ENCODE measurements at places on chromosomes 1 and 21.

DNA sequence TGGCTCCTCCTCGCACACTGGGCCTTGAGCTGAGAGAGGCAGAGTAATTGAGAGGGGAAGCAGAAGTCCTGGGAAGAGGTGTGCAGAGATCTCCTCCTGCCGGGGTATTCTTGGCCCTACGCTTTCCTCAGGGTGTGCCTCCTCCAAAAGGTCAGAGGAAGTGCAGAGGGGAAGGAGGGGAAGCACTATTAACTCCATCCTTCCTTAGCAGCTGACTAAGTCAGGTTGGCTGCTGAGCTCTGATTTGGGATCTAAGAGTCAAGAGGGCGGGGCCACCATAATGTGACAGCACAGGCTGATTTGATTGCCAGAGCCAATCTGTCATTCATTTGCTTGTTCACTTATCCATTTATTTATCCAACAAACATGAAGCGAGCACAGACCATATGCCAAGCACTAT, 12.3 kb downstream of the ATP2B4 start:
- DNase-seq, result no peak

DNA sequence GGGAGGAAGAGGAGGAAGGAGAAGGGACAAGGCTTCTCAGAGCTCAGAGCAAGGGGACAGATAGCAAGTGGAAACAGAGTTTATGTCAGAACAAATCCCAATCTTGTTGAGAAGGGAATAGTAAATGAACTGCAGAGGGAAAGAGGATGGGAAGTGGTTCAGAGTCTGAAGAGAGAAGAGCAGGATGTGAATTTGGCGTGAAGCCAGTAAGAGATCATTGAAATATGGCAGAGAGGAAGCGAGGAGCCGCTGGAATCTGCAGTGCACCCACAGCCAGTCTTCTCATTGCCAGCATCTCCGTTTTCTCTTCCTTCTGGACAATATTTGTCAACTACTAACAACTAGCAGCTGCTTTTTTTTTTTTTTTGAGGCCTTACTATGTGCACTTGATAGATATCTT, 19.1 kb downstream of the OLFML3 start:
- no peak for DNase-seq

DNA sequence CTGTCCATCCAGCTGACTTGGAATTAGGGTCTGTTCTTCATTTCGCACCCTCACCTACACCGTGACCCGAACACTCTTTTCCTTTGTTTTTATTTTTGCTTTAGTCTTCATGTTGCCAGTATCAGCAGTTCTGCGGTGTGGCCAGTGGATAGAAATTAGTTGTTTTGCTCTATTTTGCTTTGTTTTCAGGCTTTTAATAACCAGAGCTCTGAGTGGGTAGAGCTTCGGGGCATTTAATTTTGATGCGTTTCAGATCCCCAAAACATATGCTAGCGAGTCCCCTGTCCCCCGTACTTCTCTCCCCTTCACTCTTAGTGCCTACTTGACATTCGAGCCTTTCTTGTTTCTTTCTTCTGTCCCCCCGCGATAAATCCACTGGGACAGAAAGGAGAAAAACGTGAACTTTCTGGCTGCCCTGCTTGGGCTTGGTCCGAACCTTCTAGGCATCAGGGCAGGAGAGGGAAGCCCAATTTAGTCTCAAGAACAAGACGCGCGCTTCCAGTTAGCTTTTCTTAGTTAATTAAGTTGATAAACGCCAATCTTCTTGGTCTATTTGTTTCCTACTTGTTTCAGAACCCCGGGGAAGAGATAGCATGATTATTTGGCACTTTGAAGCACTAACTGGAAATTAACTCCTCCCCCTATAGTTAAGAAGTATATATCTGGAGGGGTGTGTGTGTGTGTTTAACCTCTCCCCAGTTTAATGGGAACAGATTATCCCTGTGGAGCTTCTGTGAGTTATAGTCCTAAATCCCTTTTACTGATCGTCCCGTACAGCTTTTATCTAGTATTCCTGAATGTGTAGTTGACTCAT, 839 bp downstream of the SWT1 start:
- DNase-seq, result no peak

GRCh38 chr1:35122311-35122710, 43.1 kb downstream of the ZMYM1 start:
- DNase-seq, result no peak

- DNase-seq, result no peak
These were observed 107.3 kb downstream of the NMNAT2 start for GRCh38 chr1:183310753-183311479.

GRCh38 chr1:203666609-203667008, 40.0 kb downstream of the ATP2B4 start:
- no peak for DNase-seq

DNA sequence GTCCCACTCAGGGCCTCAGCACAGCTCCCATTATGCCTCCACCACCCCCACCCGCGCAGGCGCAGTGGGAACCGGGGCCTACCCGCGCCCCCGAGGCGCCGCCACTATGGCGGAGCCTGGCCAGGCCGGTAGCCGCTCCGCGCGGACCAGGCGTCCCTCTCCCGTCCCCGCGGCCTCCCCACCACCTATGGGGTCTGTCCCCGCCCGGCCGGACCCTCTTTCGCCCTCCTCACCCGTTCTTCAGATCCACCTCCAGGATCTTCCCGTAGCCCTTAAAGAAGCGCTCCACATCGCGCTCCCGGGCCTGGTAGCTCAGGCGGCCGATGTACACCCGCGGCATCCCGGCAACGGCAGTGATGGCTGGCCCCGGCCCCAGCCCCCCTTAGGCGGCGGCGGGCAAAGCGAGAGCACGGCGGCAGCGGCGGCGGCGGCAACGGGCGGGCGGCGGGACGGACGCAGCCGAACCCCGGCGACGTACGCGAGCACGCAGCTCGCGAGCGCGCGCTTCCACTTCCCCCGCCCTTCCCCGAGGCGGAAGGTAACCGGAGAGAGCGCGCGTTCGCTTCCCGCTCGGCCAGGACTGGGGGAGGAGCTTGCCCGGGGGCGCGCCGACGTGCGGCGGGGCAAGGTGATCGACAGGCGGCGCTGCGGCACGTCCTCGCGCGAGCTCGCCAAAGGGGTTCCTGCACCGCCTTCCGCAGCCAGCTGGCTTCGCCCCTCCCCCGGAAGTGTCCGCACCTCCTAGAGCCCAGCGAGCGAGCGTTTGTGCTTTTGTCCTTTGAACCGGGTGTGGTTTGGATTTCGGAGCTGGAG, at the start of gene SRSF4:
Gene SRSF4, minus strand, starts transcription at position 488 of the 813 bp plus-strand sequence. Its CDS starts 148 bp downstream, at position 340.
- peak; percentile 96 for DNase-seq

DNA sequence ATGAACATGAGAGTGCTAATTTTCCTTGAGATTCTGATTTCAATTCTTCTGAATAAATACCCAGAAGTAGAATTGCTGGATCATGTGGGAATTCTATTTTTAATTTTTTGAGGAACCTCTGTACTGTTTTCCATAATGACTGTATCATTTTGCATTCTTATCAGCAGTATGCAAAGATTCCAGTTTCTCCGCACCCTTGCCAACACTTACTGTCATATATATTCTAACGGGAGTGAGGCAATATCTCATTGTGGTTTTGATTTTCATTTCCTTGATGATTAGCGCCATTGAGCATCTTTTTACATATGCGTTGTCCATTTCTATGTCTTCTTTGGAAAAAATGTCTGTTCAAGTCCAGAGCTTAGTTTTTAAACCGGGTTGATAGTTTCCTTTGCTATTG, 33.2 kb downstream of the VCAM1 start:
- no peak for DNase-seq

- no peak for DNase-seq
These were observed 4.0 kb upstream of the CD46 start for GRCh38 chr1:207747627-207748492.

GRCh38 chr1:161089251-161089924, at the start of gene NECTIN4:
NECTIN4 (minus strand) TSS chr1:161089558; CDS start chr1:161089296, 262 bp downstream.
- no peak for DNase-seq

DNA sequence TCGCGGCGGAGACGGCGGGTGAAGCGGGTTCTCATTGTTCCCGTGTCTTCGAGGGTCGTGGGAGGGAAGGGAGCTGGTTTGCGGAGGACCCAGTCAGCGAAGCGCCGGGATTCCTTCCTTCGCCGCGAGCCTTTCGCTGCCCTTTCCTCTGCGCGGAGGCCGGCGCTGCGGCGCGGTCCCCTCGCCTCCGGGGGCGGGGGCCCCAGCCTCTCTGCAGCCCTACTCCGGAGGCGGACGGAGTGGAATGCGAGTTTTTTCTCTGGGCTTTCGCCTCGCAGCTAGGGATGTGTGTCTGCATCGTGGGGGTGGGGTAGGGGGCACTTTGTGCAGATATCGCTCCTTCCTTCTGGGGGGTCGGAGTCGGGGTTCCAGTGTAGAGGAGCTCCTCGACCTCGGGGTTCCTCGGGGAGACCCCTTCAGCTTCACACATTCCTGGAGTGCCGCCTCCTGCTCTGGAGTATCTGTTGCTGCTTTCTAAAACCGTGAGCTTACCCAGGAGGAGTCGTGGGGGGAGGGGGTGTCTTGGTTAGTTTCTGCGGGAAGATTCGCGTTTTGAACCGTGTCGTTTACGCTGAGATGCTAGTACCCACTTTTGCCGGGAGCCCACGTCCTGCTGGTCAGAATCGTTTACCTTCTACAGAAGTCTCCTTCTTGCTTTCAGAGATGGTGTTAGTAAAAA, 595 bp downstream of the RNF2 start:
- no peak for DNase-seq

DNA sequence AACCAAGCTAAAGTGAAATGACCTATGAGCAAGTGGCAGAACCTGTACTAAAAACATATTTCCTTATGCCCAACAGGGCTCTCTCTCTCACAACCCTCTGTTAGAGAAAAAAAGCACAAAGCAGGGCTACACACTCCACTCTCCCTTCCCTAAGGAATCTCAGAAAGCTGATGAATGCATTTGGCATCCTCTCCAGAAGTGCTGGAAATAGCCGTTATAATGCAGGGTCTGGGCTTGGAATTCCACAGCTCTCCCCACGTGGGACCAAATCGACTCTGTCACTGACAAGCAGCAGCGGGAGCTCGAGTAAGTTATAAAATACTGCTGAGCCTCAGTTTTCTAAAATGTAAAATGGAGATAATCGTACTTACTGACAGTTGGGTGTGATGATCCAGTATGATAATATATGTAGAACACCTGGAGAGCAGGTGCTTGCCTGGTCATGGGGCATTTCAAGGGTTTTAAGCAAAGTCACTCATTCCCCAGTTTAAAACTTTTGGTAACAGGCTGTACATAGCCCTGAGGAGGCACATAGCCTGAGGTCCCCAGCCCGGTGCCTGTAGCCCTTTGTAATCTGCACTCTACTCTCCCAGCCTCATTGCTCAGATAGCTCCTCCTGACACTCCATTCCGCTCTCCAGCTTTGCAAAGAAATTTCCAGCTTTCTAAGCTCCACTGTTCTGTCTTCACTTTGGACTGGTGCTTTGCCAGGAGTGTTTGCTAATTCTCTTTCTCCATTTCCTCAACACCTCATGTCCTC, 175.6 kb upstream of the DAB1 start:
- DNase-seq, result peak; percentile 9

- DNase-seq, result no peak
These were observed 406.7 kb downstream of the SIPA1L2 start for GRCh38 chr1:232223183-232223708.

- DNase-seq, result no peak
These were observed 1.6 kb downstream of the ITLN2 start for GRCh38 chr1:160953030-160953429.

GRCh38 chr1:12083766-12084165, 20.7 kb downstream of the TNFRSF8 start:
- no peak for DNase-seq

DNA sequence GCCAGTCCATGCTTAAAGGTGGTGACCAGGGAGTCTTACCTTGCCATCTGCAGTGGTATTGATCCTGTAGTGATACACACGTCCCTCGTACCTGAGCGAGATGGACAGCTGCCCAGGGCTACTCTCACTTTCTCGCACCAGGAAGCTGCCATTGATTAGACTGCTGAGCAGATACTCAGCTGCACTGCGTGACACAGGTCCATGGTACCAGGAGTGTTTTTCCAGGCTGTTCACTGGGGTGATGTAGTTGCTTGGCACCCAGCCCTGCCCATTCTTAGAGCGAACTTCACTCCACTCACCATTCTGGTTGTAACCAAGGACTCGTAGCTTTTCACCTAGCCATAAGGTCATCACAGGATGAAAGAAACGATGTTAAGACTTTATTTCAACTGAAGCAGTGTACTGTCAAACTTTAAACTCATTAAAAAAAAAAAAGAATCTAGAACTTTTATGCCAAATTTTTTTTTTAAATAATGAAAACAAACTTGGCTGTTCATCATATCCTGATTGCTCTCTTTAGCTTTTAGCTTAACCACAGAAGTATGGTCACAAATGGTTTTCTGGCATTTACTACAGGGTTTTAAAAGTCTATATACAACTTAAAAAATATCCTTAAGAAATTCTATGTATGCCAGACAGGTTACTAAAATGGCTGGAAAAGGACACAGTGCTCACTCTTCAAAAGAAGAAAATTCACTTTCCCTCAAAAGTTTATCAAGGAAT, 44.6 kb downstream of the TOR3A start:
- DNase-seq, result no peak

DNA sequence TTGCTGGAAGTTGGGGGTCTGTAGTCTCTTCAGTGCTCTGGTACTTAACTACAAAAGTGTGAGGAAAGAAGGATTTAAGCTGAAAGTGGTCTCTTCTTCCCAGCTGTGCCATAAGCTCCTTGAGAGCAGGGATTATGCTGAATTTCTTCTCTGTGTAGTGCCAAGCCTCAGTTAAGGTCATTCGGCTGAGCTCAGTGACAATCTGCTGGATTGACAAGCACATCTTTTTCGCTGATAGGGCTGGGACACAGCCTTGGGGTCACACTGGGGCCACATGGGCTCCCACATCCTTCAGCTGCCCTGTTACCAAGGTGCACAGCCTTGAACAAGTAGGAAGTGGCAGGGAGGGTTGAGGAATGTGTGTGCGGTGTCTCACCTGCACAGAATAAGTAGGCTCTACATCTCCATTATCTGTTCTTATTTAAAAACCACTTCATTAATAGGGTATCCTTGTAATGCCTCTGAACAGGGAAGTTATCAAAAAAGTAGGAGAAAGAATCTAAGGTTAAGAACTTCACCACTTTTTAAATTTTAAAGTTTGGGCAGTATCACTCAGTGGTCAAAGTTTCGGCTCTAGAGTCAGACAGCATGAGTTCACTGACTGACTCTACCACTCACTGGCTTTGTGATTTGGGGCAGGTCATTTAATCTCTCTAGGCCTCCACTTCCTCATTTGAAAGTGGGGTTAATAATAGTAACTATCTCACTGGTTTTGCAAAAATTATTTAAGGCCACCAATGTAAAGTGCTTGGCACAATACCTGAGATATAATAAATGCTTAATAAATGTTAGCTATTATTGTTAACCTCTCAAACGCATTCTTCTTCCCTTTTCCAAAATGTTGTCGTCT, 10.3 kb downstream of the ZBTB40 start:
- no peak for DNase-seq

- DNase-seq, result peak; percentile 1
These were observed 35.4 kb downstream of the SELL start for GRCh38 chr1:169676001-169676400.

DNA sequence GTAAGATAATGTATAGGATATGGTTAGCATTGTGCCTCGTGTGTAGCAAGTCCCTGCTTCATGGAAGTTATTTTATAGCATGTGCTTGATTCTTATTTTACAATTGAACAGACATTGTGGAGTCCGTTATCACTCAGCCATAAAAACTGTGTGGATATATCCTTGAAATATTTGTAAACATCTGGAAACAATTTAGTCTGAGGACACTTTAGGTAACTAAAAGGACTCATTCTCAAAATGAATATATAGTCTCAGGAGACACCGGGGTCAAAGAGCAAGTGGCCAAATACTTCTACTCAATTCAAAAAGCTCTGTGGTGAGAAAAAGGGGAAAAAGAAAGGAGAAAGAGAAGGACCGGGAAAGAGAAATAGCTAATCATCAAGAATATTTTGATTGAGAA, 23.7 kb downstream of the PRRX1 start:
- no peak for DNase-seq

GRCh38 chr1:200173097-200173618, 145.6 kb downstream of the NR5A2 start:
- no peak for DNase-seq

Data from GM04504 (cell line).